ENCODE measurements at places on chromosomes 3 and 15.

- DNase-seq: no peak
These were observed 133.2 kb downstream of the ALDH1A2 start for GRCh38 chr15:57932348-57932747.

- DNase-seq: no peak
These were observed 7.8 kb downstream of the SCG5 start for GRCh38 chr15:32649342-32649741.

DNA sequence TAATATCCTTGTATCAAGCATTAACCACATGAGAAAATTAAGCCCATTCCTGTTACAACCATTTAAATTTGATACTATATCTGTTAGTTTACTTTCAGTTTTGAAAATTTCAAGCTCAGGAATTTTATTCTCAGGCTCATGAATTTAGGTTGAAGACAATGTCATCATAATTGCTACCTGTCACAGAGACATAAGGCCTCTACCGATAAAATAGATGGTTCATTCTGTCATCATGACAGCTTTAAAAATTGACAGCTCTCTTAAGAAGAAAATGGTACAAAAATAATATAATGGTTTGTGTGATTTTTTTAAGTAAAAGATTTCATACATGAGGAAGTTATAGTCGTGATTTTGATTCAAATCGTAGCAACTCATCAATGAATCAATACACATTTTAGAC lies 1003.2 kb downstream of the ROBO1 start:
- no peak for DNase-seq

DNA sequence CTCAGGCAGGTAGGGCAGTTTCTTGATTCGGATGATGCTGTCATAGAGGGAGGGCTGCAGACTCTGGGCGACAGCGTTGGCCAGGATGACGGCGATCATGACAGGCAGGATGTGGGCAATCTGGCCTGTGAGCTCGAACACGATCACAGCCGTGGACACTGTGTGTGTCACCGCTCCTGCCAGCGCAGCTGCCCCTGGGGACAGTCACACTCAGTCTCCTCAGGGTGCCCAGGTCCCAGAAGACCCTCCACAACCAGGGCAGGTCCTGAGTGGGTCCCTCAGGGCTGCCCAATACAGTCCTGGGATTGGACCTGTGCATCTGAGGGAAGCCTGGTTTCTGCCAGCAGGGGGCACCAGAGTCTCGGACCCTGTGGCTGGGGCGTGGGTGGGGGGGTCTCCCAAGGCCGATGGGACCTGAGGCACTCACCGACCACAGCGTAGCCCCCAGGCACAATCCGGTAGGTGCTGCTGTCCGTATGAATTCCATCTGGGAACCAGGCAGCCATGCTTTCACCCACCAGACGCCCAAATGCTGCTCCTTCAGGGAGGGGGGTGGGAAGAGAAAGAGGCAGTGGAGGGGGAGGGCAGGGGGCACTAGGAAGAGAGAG lies 7.2 kb downstream of the CLCN2 start:
- peak; percentile 57 for DNase-seq

Data from stimulated activated CD8-positive, alpha-beta memory T cell treated with anti-CD3 and anti-CD28 coated beads, Interleukin-2, amount 100 ng/mL, for 48 hours (primary cell).